ENCODE measurements at places on chromosomes 2 and 18.

DNA sequence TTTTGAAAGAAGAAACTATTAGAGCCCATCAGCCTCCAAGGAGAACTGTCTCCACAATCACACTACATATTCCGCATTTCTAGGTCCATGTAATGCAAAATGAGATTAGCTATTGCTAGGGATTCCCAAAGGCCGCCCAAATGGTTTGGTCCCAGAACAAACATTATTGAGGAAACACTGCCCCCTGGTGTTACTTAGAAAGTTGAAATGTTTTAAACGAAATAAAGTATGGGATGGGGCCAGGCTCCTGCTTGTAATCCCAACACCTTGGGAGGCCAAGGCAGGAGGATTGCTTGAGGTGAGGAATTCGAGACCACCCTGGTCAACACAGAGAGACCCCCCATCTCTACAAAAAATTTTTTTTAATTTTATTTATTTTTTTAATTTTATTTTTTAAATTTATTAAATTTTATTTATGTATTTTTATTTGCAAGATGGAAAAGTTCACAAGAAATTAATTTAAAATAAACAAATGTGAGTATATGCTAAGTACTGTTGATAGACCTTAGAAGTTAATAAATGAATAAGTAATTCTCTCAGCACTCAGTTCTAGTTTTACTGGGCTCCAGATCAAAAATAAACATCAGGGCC, 5.5 kb downstream of the NHEJ1 start:
- no peak for DNase-seq

DNA sequence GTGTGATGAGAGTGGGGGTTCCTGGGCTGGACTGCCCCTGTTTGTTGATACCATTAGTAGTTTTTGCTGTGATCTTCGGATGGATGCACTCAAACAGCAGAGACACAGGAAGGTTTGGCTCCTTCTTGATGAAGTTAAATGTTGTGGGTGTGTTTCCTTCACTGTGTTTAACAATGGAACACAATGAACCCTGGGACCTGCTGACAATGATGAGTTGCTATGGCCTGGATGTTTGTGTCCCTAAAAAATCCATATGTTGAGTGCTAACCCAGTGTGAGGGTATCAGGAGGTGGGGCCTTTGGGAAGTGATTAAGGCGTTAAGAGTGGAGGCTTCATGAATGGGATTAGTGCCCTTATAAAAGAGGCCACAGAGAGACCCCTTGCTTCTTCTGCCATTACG, 237.4 kb upstream of the HS6ST1 start:
- DNase-seq, result no peak

- DNase-seq, result no peak
Measured at GRCh38 chr18:45962461-45962860, 4.7 kb downstream of the EPG5 start.

DNA sequence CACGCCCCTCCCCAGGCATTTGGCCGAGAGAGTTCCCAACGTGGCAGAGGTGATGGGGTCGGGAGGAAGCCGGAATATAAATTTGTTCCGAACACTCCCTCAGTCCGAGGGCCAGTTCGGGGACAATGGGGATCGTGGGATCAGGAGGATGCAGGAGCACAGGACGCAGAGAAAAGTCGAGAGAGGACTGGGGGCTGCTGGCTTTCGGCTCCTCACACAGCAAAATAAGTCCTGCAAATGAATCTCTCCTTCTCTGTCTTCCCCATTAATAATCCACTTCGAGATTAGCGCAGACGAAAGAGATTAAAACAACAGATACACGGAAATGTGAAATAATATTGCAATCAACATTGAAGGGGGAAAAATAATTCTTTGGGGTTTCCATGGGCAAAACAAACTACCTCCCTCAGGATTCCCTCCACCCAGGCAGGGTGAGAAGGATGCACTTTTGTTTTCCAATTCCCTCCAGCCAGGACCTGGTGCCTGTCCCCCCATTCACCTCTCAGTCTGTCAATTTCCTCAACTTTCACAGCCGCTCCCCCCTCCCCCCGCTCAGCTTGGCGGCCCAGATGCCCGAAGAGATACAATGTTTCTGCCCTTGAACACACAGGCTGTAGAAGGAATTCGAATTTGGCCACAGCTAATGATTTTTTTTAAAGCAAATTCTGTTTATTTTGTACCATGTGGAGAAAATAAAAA, 3.1 kb upstream of the ZEB2 start:
- DNase-seq, result no peak

DNA sequence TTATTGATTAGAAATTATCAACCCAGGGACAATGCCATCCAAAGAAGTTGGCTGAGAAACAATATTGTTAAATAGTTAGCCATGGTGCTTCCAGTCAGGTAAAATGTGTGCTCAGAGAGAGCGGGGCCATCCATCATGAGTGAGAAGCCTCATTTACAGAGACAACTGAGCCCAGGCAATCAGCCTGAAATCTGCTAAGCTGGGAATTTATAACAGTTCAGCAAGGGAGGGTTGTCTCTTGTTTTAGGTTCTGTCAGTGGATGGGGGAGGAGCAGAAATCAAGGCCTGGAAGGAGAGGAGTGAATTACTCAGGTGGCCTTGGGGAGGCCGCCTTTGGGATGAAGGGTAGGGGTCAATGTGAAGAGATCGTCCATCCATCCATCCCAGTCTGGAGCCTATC, 102.5 kb upstream of the ST8SIA3 start:
- DNase-seq, result no peak

- no peak for DNase-seq
Measured at GRCh38 chr2:220157312-220157711, 529.9 kb downstream of the SLC4A3 start.

- DNase-seq, result no peak
Measured at GRCh38 chr2:9097239-9097638, 93.8 kb upstream of the MBOAT2 start.

DNA sequence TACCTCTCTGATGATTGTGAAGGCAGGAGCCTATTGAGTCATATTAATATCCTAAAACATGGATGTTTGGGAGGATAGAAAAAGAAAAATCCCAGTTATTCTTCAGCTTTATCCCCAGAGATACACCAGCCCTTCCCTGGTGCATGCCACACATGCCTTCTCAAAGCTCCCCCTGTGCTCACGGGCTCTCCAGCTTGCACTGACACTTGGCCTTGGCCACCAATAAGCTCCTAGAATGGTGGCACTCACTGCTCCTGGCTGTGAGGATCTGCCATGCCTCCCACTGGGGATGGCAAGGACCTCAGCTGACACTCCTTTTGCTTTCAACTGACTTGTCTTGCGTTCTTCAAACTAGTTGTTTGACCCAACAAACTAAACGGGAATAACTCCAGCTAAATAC, 15.9 kb downstream of the SLC14A1 start:
- DNase-seq, result no peak

- no peak for DNase-seq
Measured at GRCh38 chr2:71668326-71669057, 215.1 kb downstream of the DYSF start.

GRCh38 chr2:211730215-211730614, 808.4 kb downstream of the ERBB4 start:
- no peak for DNase-seq

DNA sequence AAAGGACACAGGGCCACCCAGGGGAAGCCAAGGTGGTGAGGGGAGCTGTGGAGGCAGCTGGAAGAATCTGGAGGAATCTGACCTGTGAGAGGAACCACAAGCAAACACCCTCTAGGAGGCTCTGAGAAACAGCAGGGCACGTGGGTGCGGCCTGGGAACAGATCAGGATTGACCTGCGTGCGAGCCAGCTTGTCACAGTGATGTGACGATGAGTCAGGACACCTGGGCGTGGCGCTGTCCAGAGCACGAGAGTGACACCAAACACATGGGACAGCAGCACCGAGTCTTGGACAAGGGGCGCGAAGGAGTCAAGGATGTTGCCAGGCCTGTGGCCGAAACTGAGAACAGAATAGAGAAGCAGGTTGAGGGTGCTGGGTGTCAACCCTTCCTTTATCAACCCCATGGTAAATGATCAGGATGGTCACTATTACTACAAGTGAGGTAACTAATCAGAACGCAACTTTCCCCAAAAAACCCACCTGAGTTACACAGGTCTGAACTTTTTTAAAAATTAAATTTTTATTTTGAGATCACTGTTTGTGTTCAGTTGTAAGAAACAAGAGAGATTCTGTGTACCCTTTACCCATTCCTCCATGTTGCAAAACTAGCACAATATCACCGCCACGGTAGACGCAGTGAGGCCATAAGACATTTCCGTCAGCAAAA, 637 bp upstream of the SFT2D3 start:
- no peak for DNase-seq

DNA sequence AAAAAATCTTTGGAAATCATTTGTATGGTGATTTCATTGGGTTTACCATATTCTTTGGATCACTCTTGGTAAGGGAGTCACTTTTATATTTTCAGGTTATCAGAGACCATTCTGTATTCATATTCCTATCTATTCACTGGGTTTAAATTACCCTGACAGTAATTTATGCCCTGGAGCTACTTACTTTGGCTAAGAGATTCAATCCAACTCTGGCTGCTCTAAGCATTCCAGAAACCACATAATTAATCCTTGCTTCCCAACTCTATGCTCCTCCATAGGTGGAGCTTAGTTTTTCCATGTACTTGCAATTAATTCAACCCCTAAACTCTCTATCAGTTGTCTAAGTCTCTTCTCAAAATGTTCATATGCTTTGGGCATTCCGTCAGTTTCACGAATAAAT, 336.3 kb downstream of the AGPS start:
- no peak for DNase-seq

GRCh38 chr18:43870626-43871025, 593.3 kb upstream of the SYT4 start:
- DNase-seq, result no peak

GRCh38 chr2:134218930-134219658, 34.8 kb upstream of the MGAT5 start:
- no peak for DNase-seq

DNA sequence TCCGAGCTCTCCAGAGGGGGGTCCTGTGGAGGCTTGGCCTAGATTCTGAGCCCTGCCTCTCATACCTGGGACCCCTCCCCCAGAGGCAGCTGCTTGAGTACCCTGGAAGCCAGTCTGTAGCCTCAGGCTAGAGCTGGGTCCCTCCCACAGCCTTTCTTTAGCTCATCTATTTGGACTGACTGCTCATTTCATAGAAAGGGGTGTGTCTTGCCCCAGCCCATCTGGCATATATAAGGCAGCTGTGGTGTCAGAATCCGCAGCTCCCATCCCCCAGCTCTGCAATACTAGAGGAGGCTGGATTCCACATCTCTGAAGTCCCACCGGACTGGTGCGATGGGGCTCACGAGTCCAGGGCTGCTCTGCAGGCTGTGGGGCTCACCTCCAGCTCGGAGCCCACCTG, 26.1 kb downstream of the MPHOSPH10 start:
- DNase-seq, result no peak

DNA sequence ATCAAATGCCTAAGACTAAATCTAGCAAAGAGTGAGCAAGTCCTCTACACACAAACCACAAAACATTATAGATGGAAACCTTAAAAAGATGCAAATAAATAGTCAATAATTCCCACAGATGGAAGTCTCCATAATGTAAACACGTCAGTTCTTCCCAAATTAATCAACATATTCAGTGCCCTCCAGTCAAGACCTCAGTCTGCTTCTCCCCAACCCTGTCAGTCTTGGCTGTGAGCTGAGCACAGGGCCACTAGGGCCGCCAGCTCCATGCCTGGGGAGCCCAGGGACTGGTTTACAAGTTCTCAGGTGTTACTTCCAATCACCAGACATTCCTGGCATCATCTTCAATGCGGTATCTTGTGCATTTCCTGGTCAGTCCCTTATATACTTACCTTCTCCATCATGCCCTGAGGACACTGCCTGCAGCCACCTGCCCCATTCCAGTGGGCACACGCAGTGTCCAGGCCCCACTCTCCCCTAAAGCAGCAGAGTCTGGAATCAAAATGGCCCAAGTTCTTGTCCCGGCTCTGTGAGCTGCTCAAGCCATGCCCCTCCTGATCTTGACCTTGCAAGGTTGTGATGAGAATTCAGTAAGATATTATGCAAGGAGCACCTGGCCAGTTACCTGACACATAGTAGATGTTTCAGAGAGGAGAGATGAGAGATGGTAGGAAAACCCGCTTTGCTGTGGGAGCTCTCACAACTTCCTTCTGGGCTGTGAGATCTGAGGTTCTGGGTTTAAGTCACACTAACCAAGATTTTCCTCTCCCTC, 207.9 kb upstream of the RAB6C start:
- DNase-seq, result no peak

DNA sequence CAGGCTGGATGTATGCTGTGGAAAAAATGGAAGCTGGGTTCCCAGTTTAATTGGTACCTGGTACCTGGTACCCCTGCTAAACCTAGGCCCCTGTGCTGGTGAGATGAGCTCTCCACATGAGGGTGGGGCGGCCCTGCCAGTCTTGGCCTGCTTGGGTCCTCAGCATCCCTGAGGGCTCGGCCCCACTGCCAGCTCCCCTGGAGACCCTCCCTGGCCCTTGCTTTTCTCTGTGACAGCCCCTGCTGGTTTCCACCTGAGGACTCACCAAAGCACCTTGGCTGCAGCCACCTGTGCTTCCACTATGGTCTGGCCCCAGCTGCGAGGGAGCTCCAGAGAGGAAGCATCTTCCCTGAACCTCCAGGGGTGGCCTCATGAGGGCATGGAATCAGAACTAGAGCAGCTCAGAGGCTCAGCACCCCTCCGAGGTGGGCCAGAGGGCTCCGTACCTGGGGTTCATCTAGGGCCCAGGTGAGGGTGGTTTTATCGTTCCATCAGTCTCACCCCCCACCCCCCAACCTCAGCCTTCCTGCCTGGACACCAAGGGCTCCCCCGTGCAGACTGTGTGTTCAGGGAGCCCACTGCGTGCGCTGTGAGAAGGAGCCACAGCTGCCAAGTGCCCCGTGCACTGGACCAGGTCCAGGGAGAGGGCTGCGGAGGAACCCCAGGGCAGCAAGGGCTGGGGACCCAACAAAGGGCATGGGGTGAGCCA, 23.7 kb upstream of the HDAC4 start:
- no peak for DNase-seq

DNA sequence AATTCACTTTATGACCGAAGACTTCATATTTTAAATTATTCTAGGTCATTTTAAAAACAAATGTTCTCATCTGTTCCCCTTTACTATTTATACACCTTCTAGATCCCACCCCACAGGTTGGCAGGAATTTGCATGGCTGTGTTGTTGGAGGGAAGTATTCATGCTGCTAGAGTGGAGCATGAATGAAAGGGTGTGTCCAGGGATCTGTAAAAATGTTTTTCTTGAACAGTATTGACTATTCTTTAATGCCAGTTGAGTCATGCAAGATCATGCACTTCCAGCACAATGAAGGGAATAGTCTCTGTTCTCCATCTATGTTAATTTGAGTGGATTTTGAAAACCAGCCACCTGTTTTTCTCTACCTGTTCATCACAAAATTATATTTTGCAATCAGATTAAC, 52.0 kb upstream of the COL3A1 start:
- DNase-seq, result no peak

GRCh38 chr2:44163777-44164176, 4.9 kb upstream of the PPM1B start:
- no peak for DNase-seq

GRCh38 chr2:234249873-234250272, 199.4 kb downstream of the SPP2 start:
- DNase-seq, result no peak
